ENCODE measurements at places on chromosomes 16 and 17.

DNA sequence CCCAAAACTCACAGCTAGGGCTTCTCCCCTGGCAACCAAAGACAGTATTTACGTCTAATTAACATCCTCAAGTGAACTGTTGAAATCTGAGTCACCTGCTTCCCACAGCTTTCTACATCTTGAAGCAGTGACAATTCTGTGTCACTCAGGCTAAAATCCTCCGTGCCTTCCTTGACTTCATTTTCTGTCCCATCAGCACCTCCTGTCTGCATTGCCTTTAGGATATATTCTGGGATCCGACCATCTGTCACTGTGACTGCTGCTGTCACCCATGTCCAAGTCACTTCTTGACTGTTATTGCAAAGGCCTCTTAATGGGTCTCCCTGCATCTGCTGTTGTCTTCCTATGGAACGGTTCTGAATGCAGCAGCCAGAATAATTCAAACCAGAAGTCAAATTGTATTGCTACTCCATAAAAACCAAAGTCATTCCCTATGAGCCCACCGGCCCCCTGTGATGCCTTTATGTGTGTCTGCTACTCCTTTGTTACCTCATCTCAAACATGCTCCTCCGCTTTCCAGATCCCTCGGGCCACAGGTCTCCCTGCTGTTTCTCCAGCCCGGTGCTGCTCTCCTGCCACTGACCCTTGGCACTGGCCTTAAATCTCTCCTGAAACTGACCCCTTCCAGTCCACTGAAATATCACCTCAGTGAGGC lies 56.9 kb downstream of the WWP2 start:
- no peak for DNase-seq

- no peak for DNase-seq
These were observed 204.6 kb downstream of the SLC39A11 start for GRCh38 chr17:72887917-72888316.

GRCh38 chr16:88968589-88969280 lies 8.3 kb downstream of the CBFA2T3 start:
- no peak for DNase-seq

GRCh38 chr17:31092475-31093064 lies 2.2 kb upstream of the NF1 start:
- DNase-seq, result no peak

DNA sequence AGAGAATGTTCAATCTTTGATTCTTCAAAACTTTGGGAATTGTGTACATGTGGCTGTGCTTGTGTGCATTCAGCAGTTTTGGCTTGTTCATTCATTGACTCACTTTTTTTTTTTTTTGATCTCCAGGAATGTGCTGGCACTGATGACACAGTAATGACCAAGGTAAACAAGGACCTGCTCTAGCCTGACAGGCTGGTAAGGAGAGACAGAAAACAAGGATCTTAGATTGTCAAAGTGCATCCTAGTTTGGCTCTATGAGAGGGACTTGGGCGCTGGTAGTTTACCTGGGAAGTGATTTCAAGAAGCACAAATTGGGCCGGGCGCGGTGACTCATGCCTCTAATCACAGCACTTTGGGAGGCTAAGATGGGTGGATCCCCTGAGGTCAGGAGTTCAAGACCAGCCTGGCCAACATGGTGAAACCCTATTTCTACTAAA lies 233.1 kb upstream of the WSCD1 start:
- no peak for DNase-seq

DNA sequence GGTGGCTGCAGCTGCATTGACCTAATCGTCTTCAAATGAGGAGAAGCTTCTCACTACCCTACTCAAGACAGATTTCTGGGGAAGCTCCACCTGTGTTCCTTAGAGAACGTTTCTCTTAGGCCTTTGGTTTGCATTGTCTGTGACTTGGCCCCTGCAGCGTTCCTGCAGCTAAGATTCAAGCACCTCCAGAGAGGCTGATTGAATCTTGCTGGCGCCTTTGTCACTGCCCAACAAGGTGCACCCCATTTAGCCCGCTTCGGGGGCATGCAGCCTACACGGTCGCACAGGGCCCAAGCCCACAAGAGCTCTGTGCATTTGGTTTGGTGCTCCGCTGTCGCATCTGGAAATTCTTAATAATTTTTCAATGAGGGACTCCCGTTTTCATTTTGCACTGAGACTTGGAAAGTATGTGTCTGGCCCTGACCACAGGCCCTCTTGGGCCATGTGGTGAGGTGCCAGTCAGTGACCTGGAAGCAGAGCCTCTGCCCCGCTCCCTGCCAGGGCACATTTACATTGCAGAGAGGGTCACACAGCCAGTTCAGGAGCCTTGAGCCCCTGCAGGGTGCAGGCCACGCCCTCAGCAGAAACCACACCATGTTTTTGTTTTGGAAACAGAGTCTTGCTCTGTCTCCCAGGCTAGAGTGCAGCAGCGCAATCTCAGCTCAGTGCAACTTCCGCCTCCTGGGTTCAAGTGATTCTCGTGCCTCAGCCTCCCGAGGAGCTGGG lies 51.1 kb upstream of the CACNG5 start:
- DNase-seq, result no peak

- DNase-seq, result no peak
These were observed 66.3 kb upstream of the ADAMTS18 start for GRCh38 chr16:77500934-77501664.

DNA sequence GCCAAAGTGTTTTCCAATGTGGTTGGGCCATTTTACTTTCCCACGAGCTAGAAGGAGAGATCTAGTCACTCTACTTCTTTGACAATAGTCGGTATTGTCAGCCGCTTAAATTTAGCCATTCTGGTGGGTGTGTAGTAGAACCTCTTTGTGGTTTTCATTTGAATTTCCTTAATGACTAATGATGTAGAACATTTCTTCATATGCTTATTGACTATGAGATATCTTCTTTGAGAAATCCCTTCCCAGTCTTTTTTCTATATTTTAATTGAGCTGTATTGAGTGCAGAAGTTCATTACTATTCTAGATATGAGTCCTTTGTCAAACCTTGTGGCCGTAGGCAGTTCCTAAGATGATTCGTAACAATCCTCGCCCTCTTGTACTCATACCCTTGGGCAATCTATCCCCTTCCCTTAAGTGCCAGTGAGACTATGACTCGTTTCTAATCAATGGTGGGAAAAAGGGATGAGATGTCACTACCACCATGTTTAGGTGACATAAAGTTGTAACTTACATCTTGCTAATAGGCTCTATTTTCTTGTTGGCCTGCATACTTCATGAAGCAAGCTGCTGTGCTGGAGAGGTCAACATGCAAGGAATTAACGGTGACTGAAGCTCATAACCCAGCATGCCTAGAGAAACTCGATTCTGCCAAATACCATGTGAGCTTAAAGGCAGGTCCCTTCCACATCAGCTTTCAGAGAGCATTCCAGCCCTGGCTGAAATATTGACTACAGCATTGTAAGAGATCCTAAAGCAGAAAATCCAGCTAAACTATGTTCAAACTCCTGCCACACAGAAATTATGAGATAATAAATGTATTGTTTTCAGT lies 817.9 kb upstream of the SOX9 start:
- no peak for DNase-seq

DNA sequence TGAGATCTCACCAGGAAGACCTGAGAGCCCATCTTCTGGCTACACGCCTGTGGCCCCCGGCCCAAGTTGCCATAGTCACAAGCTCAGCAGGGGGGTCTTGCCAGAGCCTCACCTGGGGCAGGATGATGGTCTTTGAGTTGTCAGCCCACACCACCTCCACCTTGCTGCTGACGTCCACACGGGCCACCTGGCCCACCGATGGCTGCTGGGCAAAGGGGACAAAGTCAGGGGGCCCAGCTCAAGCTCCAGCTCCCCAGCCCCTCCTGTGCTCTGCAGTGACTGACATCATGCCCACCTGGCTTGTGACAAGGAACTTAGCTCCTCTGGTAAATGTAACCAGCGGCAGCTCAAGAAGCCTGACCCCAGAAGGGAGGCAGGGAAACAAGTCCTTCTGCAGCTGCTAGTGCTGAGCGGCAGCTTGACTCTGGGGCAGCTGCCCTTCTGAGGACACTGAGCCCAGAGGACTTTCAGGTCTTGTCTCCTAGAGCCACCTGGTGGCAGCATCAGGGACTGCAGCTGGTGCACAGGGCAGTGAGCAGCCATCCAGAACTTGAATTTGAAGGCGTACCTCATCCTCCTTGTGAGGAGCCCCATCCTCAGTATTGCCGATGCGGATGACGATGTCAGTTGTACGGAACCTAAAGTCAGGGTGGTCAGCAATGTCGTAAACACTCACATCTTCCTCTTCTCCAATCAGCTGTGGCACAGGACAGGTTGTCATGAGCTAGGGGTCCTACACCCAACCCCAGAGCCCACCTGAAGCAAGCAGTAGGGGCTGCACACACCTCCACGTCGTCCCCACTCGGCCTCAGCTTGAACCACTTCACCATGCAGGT lies 13.5 kb downstream of the SPHK1 start:
- DNase-seq, result peak; percentile 80

DNA sequence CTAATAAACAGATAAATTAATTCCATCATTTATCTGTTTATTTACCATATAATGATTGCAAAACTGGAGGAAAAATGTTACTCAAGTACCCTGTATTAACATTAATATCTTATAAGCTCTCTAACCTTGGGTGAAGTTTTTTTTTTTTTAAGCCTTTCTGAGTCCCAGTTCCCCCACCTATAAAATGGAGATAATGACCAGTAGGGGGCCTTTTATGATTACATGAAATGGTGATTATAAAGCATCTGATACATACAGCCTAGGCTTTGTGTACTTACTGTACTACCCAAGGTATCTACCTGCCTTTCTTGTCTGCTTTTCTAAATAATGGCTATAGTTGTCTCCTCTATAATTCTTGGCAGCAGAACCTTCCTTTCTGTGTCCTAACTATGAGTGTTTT lies 22.6 kb downstream of the LRRC36 start:
- DNase-seq, result no peak

GRCh38 chr16:83706394-83706793 lies 101.4 kb upstream of the HSBP1 start:
- no peak for DNase-seq

- DNase-seq, result no peak
These were observed 24.7 kb downstream of the RBFOX3 start for GRCh38 chr17:79586131-79586530.

DNA sequence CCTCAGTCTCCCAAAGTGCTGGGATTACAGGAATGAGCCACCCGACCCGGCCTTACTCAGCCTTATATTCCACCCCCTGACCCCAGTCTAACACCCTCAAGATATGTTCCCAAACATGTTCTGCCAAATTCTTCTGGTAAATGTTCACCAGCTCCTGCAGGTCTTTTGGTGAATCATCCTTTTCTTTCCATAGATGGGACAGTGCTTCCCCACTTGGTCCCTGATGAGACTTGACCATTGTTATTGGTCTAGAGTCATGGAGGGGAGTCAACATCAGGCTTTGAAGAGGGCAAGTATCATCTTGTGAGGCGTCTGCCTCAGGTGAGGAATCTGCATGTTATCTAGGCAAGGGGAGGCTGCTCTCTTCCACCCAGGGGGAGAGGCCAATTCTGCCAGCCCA lies 10.4 kb upstream of the RUNDC3A start:
- DNase-seq, result no peak

GRCh38 chr17:327296-327695 lies 25.3 kb downstream of the RPH3AL start:
- no peak for DNase-seq

DNA sequence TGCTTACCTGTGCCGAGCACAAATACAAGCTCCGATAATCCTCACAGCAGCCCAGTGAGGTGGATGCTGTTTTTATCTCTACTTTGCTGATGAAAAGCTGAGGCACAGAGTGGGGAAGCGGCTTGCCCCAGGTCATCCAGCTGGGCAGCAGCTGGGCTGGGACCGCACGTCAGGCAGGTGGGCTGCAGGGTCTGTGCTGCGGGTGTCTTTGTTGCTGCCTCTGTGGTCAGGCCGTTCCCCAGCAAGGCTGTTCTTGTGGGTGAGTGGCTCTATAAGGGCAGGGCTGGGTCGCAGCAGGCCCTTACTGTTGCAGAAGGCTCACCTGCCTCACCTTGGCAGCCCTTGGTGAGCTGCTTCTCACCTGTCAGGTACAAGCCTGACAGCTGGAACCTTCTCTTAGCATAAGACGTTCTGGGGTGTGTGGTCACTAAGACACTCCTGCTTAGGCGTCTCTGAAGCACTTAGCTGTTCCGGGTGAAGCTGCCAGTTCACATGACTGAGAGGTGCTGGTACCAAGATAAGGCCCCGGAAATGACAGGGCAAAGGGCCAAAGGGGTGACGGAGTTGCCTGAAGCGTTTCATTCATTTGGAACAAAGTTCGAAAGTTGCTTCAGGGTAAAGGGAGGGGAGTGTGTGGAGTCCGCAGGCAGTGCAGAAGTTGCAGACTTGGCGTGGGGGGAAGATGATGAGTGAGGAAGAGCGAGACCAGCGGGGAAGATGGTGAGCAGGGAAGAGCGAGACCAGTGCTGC lies 17.4 kb downstream of the IRF8 start:
- DNase-seq, result no peak

GRCh38 chr16:55370762-55371482 lies 46.9 kb downstream of the IRX6 start:
- no peak for DNase-seq

GRCh38 chr17:47274319-47275069 lies 20.9 kb downstream of the ITGB3 start:
- DNase-seq, result no peak

GRCh38 chr17:9401434-9401833 lies 174.2 kb downstream of the STX8 start:
- DNase-seq, result no peak

DNA sequence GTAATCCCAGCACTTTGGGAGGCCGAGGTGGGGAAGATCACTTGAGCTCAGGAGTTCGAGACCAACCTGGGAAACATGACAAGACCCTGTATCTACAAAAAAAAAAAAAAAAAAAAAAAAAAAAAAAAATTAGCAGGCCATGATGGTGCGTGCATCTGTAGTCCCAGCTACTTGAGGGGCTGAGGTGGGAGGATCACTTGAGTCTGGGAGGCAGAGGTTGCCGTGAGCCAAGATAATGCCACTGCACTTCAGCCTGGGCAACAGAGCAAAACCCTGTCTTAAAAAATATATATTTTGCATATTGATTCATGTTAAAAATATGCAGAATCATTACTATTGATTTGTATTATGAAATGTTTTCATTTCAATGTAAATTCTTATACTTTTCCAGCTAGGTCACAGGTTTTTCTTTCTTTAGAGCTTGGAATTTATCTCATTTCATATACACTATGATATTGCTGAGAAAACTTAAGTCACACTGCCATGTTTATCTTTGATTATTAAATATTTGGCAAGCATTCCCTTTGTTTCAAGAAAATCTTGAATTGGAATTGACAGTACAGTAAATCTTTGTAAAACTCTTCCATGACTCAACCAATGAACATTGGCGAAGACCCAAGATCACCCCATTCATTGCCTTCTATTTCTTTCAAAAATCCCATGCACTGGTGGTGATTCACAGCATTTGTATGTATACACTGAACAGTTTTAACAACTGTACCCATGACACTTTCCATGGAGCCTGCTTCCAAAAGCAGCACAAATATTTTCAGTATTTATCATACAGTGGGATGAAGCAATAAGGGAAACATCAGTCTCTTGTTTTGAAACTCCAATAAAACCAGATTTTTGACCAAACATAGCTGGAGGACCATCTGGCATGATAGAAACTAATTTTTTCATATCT lies 83.5 kb upstream of the TNRC6A start:
- DNase-seq, result no peak

GRCh38 chr17:17445925-17446665 lies 30.7 kb upstream of the MED9 start:
- no peak for DNase-seq

GRCh38 chr16:89481356-89481955 lies 8.9 kb downstream of the ANKRD11 start:
- no peak for DNase-seq

- no peak for DNase-seq
These were observed 47.9 kb upstream of the CPHXL start for GRCh38 chr16:75774197-75774596.

- no peak for DNase-seq
These were observed 15.0 kb downstream of the FASN start for GRCh38 chr17:82083009-82083408.

- no peak for DNase-seq
These were observed 14.6 kb downstream of the ANKRD40 start for GRCh38 chr17:50693036-50693682.
